ENCODE measurements at places on chromosomes 4 and X.

DNA sequence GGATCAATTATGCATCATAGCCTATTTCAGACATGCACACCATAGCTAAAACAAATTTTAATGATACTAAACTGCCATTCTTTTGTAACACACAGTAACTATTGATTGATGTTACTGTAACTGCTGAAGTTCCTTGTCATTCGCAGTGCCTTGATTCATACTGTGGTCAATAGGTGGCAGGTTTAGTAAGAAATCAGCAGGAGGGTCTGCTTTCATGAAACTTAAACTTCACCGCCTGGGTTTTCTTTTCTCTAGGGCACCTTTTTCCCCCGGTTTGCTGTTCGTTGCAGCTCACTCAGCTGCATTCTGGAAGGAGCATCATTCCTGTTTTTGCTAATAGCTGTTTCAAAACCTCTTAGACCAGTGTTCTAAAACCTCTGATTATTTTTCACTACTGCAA, 88.1 kb downstream of the RPA4 start:
- no peak for DNase-seq

DNA sequence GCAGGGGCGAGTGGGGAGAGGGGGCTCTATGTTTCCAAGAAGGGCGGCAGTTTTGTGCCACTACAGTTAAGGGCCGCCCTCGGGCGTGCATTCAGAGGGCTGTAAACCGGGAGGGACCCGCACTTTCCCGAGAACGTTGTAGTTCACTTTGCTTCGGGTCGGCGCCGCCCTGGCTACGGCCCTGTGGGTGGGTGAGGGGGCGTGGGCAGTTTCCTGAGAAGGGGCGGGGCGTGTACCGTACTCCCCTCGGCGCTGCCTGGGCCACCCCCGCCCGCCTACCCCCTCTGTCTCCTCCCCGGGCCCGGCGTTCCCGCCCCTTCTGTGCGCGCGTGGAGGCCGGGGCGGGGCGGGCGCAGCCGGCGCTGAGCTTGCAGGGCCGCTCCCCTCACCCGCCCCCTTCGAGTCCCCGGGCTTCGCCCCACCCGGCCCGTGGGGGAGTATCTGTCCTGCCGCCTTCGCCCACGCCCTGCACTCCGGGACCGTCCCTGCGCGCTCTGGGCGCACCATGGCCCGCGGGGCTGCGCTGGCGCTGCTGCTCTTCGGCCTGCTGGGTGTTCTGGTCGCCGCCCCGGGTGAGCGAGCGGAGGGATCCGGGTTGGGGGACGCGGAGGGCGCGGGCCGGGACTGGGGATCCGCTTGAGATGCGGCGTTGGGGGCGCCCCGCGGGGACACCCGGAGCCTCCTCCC, at the start of gene CD99:
TSS of gene CD99 (plus strand) at position 440 of the 687 bp plus-strand sequence. CDS start at position 506, 66 bp downstream.
- peak; percentile 84 for DNase-seq

DNA sequence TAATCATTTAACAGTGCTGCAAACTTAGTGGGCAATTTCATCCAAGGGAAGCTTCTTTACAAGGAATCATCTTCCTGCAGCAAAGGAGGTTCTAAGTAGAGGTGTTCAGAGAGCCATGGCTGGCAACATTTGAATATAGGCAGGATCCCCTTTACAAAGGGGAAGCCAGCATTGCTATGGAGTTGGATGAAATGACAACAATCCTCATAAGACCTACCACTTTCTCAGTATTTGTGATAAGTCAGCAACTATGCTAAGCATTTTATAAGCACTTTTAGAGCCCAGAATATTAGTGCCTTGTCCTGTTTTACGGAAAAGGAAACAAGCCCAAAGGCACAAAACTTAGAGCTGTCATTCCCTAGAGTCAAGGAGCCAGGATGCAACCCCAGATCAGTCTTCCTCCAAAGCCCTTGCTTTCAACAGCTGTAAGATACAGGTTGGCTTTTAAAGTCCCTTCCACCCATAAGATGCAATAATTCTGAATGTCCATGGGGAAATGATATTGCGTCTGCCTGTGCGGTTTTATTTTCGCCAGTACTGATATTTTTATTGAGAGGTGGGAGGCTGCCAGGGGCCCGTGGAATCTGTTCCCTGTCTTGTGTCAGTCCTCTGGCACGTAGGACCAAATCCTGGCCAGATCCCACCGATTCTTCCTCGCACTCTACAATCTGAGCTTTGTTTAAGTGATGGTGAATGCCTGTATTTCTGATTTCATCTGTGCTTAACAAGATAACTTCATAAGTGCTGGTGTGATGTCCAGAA, 59.1 kb downstream of the SMIM20 start:
- no peak for DNase-seq

DNA sequence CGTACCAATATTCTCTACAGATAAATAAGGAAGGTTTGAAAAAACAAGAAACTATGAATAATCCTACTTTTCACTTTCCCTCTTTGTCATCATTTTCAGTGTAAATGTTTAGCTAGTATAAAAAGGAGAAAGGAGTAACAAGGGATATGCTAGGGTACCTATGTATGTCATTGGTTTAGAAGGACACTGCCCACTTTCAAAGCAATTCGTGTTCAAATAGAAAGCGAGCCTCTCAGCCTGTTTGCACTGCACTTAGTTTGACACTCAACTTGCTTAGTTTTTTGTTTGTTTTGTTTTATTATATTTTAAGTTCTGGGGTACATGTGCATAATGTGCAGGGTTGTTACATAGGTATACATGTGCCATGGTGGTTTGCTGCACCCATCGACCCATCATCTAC, 21.6 kb upstream of the RXFP1 start:
- no peak for DNase-seq

GRCh38 chr4:118360106-118360505, 7.3 kb upstream of the PRSS12 start:
- DNase-seq: no peak

DNA sequence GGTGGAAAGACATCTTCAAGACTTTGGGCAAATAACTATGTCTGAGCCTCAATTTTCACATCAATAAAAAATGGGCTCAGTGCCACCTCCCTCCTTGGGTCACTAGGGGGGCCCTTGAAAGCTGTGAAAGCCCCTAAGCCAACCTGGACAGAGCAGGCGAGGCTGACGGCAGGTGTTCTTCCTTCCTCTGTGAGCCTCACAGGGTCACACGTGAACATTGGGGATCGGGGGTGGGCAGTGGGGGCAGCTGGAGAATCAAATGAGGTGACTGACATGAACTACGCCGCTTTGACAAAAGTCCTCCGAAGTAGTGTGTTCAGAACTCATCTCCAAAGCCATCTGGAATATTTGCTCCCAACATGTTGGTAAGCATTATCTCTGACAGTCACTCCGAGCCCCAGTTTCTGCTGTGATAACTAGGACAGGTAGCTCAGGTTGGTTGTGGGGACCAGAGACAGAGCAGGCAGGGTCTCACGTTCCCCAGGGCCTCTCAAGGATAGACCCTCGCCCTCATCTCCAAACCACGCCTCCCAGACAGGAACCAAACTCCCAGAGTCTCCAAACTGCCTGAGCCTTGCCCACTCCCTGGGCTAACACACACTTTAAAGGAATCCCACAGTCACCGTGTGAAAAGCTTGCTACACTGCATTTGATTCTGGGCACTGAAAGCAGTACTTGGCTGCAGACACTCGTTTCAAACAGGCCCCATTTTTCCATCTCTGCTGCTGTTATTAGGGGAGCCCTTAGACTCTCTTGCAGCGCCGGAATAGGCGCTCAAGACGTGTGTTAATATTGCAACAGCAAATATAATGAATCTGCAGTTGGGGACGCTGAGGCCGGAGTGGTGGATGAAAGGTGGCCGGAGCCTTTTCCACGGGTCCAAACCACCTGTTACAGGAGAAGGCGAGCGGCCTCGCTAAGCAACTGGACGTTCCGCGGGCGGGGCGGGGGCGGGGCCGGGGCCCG, 717 bp upstream of the WFS1 start:
- DNase-seq: no peak

DNA sequence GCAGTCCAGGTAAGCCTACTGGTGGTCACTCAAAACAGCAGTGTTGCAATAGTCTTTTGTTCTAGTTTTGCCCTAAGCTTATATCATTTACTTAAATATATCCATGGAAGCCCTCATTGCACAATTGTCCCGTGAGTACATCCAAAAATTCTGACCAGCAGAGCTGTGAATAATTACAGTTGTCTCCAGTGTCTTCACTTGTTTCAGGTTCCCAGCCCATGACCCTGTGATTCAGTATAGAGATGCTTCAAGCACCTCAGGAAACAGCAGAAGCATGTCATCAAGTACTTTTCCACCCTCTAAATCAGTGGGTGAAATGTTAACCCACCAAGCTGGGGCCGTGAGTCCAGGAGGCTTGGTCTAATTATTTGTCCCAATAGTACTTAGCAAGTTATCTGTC, 214.9 kb upstream of the RPS6KA3 start:
- DNase-seq: no peak
